ENCODE measurements at places on chromosomes 3 and 15. TPM values are rescaled to one million over a fixed set of nuclear protein-coding genes. Genes with fewer than 3 reads are reported as not detected.

CLDN1 gene
- polyA plus RNA-seq = 6.1 TPM

PRSS50 gene
- polyA plus RNA-seq = 1.1 TPM

GOLGA6L7 gene
- not detected for polyA plus RNA-seq

MKRN3 gene
- not detected for polyA plus RNA-seq

CRYGS gene
- 1.5 TPM for polyA plus RNA-seq

CASR gene
- polyA plus RNA-seq = 0.36 TPM

TLR9 gene
- 0.05 TPM for polyA plus RNA-seq

C3orf22 gene
- not detected for polyA plus RNA-seq

COLQ gene
- 2.3 TPM for polyA plus RNA-seq

WDR53 gene
- polyA plus RNA-seq = 7.4 TPM

GRCh38 chr15:70023769-70024491 is 73.8 kb downstream of the TLE3 start:
- DNase-seq = no peak

- DNase-seq = no peak
These were observed 40.7 kb upstream of the VIPR1 start for GRCh38 chr3:42461762-42462161.

DNA sequence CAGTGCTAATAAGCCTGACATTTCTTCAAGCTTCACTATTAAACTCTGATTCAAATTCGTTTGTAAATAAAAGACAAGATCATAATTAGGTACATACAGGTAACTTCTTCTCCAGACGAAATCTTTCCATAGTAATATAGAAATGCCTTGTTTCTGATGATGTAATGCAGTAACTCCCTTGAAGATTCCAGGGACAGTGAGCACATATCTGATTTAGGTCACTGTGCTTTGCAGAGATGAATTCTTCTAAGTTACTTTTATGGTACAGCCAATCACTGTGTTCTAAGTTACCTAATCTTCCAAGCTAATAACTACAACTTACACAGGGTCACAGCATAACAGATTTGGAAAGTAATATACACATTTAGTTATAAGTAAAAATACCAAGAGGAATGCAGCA is 27.6 kb downstream of the SLC4A7 start:
- no peak for DNase-seq

GRCh38 chr3:197428117-197428801 is 127.5 kb downstream of the BDH1 start:
- DNase-seq = no peak

DNA sequence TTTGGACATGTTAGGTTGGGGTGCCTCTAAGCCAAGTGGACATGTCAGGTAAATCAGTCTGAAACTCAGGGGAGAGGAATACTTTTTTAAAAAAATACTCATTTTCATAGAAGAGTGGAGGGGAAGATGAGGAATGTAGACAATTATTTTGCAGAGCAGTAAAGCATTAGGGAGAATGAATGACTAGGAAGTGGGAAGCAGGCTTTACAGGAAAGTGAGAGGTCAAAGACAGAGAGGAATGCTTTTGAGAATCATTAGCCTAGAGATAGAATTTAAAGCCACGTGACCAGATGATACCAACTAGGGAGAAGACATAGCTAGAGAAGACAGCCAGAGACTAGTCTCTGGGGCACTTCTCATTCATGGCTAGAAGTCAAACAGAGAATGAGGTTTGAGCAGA is 91.0 kb downstream of the RAD18 start:
- DNase-seq = no peak

DNA sequence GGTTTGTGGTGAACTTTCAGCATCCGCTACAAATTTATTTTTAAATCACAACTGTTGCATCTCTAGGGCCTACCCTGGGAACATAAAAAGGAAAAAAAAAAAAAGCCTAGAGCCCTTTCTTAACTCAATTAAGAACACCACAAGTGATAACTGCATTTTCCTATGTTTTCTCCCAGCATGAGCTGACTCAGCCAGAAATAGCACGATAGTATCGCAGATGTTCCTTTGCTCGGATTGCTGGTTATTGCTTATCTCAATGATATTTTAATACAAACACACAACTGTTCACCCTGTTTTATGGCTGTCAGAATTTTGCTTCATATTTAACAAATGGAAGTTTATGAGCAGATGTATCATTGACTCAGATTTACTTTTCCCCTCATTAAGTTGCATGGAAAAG is 251.8 kb upstream of the SUCLG2 start:
- no peak for DNase-seq

GRCh38 chr15:74902295-74903075 is 4.2 kb downstream of the FAM219B start:
- no peak for DNase-seq

DNA sequence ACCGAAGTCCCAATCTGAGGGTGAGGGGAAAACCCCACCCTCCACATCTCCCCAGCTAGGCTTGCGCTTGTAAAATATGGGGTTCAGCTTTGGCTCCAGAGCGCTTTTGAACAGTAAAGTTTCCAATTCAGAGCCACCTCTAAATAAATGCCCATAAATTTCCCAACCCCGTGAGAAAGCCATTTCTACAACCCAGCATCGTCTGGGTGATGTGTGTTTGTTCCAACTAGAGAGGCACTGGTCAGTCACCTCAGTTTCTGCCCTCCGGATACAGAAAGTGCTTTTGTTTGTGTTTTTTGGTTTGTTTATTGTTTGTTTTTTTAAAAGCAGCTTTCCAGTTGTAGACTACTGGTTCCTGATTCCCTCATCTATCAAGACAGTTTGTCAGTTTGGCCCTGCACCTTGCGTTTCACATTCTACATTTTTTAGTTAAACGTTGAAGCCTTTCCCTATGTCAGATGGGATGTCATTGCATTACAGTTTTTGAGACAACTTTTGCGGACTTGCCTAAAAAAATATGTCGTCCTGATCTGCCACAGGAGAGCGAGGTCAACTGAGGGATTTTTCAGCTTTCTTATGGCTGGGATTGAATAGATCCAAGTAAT is 15.0 kb upstream of the SOX2 start:
- DNase-seq = no peak

DNA sequence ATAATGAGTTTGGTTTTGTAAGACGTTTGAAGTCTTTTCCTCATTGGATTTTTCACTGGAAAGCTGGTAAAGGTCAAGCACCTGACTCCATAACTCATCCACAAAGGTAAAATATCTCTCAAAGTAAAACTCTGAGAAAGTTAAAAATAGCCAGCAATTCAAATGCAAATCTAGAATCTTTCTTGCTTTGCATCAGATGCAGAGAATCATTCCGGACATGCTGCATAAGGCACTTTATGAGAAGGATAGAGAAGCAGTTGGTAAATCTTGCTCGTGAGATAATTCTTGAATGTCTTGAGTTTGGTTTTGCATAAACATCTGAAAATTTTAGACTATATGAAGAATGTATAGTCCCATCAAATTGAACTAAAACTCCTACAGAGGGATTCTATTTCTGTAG is 9.1 kb downstream of the KCNMB2 start:
- DNase-seq = no peak

- no peak for DNase-seq
These were observed 5.4 kb downstream of the ISL2 start for GRCh38 chr15:76342058-76342381.

GRCh38 chr3:12484983-12485327 is 675 bp downstream of the TSEN2 start:
- DNase-seq = no peak

- DNase-seq = no peak
These were observed 1042.8 kb upstream of the NR2F2 start for GRCh38 chr15:95287720-95288103.

DNA sequence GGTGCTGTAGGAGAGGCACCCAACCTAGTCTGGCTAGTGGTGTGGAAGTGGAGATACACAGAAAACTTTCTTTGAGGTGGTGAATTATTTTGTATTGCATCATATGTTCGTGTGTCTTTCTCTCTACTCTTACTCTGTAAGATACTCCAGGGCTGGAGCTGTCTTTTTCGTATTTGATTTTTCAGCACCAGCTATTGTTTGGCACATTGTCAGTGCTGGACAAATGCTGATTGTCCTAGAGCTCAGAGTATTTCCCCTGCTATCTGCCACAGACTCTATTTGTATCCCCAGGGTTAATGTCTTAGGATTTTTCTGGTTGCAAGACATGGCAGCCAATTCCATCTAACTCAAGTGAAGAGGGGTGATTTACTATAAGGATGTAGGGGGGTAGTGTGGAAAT is 110.5 kb downstream of the SAMMSON start:
- no peak for DNase-seq

DNA sequence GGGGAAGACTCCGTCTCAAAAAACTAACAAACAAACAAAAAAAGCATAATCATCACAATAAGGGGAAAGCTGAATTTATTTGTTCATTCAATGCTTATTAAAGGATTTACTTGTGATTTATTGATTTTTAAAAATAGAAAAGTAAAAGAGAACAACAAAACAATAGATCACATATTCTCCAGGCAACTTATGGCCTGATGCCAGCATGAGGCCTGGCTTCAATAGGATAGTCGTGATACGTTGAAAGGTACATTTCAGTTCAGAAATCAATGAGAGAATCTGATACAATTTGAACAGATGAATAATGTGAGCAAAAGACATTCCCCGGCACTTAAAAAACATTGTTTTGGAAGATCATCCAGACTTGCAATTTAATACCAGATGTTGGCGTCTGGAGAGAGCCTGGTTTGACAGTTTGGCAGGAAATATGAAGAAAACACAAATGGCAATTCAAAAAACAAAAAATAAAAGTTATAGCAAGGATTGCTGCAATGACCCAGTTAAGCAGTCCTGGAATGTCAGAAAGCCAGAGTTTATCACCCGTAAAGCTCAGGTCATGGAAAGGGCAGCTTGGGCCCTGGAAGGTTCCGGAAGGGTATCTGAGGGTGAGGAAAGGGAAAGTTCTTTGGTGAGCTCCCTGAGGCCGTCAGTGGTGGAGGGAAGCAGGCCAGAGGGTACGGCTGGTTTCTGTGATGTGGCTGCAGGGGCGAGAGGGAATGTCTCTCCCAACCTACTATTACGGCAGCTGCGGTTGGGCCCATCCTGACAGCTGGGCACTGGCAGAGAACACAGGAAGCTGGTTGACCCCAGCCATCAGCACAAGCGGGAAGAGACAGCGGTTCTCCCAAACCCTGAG is 230.2 kb upstream of the HES1 start:
- DNase-seq = no peak

DNA sequence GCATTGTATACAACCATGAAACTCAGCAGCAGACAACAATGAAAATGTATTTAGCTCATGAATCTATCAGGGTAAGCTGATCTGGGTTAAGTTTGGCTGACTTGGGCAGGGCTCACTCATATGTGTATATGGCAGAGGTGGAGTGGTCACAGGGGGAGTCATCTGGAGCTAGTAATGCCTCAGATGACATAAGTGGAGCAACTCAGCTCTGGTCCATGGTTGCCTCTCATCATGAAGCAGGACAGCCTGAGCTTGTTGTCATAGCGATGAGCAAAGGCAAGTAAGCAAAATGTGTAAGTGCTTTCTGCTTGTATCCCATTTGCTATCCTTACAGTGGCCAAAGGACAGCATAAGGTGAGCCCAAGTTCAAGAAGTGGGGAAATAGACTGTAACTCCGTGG is 64.5 kb downstream of the ALCAM start:
- no peak for DNase-seq

DNA sequence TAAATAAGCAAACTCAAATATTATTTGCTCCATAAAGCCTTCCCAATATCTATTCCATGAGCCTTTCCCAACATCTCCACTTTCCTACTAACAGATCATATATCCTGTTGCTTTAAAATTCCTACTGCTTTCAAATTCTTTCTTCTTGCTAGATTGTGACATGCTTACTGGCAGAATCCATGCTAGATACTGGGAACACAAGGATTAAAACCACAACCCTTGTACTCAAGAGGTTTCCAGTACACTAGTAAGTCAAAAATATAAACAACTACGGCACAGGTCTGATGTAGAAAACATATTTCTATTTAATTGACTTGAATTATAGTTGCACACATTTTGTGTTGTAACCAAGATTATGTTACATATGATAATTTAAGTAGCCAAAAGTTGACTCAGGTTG is 275.0 kb downstream of the ZBTB20 start:
- no peak for DNase-seq

- DNase-seq = no peak
These were observed 160.6 kb upstream of the POU1F1 start for GRCh38 chr3:87436781-87437543.

- no peak for DNase-seq
These were observed 1073.9 kb downstream of the PLOD2 start for GRCh38 chr3:145087038-145087437.

DNA sequence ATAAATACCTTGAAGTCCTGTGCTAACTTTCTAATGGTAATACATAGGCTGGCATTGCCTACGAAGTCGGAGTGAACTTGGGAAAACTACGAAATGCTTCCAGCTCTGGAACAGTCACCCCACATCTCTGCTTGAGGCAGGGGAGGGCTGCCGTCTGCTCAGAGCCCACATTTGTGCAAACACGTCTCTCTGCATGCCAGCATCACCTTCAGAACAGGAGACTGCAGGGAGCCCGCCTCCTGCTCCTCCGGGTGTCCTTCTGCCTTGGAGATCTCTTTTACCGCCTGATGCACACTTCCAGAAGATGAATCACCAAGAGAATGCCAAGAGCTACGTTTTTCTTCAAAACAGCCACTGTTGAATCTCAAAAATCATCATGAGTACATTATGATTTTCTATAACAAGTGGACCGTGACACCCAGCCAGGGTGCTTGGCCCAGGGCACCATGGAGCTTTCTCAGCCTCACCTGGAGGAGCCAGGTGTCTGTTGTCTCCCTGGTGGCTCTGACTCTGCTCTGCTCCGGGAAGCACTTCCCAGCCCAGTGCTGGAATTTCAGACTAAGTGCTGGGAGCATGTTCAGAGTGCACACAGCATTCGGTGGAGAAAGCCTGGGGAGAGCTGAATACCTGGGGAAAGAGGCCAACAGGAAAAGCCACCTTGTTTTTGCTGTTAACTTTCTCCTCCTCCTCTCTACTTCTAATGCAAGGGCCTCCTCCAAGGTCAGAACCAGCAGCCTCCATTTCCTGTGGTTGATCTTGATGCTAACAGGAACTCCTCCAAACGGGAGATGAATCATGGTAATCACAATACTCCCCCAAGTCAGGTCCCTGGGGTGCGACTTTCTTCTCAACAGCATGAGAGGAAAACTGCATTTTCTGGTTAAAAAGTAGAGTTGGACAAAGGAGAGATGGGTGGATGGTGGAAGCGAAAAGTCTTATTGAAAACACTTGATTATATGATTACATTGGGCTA is 467.7 kb downstream of the GABRG3 start:
- DNase-seq = no peak

- no peak for DNase-seq
These were observed 39.3 kb downstream of the C2CD4B start for GRCh38 chr15:62125773-62126172.

DNA sequence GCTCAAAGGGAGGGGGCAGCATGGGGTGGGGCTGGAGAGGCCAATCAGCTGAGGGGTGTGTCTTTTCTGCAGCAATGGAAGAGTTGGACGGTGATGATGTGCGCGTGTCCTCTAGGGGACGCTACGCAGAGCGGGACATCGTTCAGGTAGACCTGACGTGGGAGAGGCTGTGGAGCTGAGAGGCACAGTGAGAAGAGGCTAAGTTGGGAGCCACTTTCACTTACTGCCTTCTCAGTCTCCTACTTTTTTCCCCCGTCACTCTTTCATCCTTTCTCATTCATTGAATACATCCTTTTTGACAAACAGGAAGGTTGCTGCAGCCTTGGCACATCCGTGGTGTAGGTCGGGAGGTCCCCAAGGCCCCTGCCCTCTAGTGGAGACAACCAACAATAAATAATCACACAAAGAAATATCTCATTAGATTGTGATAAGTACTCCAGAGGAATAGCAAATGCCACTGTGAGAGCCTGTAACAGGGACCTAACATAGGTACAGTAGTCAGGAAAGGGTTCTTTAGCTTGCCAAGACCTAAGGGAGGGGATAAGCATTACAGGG is 4.4 kb upstream of the BRPF1 start:
- DNase-seq = peak; percentile 64

- DNase-seq = no peak
These were observed 64.9 kb downstream of the SGO1 start for GRCh38 chr3:20121088-20121487.

- DNase-seq = no peak
These were observed 86.6 kb downstream of the HMG20A start for GRCh38 chr15:77507143-77507897.

Measured in H1 (cell line).